ENCODE measurements at places on chromosomes 5 and 9.
A peak's percentile ranks its signal among the peaks of the same experiment; 100 is the strongest.

DNA sequence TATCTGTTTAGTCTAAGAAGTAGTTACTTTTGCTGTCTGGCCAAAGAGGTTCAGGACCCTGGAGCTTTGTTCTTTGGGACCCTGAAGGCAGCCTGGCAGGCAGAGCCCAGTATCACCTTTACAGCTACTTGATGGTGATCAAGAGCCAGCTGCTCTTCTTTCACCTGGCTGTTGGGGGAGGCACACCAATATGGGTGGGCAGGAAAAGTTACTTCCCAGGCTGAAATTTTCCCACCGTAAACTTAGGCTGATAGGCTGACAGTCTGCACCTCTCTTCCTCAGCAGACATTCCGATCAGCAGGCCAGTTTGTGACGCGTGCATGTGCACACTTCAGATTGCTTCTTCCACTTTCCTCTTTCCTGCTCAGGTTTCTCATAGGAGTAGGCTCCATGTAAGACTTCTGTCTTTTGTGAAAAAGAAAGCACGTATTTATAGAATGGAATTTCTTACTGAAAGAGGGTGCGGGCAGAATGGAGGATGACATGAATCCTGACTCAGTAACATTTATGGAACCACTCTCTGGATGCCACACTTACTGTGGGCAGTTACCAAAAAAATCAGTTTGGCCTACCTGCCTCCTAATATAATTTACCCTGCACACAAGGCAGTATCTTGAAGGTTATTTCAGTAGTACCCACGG lies 223.9 kb upstream of the DMRT1 start:
- no peak for DNase-seq

DNA sequence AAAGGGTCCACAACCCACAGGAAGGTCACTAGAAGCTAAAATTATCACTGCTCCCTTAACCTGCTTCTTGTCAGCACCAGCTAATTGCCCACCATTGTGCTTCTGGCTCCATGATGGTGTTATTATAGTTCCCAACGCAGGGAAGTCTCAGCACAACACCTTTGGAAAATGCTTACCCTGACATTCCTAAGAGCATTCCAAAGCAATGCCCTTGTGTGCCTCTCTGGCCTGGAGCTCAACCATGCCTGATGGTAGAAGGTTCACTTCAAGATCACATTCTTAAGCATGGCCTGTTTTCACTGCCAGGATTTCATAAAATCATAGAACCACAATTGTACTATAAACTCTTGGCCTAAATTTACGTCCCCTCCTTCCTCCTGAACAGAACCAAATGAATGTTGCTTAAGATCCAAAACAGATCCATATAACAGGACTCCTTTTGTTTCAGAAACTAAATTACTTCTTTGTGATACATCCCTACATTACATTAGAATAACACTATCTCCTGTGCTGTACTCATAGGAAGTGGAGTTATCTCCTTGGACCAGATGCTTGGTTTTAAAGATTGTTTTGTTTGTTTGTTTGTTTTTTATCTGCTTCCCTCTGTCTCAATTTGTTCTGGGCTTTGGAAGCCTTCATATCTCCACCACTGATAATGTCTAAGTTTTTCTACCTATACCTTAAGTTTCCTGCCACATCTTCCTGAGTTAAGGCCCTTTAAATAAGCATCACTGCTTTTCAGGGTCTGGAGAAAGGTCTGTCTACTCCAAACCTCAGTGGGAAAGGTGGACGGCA lies 32.1 kb downstream of the ARL15 start:
- no peak for DNase-seq

DNA sequence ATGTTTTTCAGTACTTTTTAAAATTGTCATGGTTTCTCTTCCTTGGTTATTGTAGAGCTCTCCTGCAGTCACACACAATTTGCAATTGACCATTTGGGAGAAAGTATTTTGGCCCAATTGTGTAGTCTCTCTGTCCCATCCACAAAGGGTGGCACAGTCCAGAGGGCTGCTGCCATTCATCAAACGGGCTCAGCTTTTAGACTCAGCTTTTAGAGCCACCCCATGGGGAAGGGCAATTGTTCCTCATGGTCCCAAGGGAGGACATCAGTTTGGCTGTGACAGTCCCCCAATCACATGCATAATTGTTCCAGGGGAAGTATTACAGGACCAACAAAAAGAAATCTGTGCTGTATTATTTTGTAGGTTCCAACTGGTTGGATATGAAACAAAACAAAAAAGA lies 207.6 kb downstream of the ZNF462 start:
- DNase-seq: no peak

DNA sequence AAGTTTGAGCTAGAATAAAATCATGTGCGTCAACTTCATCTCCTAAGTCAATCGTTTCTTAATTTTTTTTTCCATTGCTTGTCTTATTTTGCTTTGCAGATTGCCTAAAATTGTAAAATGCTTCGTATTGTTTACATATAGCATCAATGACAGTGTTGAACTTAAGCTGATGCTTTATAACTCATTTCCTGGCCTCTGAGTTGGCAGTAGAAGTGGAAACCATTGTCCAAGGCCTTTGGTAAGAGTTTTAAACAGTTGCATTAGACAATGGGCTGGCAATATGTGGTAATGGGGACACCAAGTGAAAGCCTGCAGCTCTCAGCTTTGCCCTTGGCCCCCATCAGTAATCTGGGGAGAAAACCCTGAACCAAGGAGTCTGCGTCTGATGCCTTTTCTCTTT lies 154.8 kb upstream of the GAS1 start:
- DNase-seq: no peak

DNA sequence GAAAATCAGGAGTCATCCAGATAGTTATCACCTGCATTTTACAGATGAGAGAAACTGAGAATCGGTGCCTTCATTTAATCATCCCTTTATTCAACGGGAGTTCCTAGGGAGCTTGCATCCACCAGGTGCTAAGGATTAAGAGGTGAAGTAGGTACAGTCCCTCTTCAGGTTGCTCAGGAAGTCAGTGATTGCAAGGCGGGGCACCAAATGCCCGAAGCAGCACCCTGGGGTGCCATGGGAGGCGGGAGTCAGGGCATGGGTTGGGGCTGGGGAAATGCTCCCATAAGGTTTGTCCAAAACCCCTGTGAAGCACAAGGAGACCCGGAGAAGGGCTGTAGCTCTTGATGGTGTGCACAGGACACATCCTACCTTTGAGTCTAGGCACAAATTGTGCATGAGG lies 98.8 kb upstream of the KLF4 start:
- no peak for DNase-seq

DNA sequence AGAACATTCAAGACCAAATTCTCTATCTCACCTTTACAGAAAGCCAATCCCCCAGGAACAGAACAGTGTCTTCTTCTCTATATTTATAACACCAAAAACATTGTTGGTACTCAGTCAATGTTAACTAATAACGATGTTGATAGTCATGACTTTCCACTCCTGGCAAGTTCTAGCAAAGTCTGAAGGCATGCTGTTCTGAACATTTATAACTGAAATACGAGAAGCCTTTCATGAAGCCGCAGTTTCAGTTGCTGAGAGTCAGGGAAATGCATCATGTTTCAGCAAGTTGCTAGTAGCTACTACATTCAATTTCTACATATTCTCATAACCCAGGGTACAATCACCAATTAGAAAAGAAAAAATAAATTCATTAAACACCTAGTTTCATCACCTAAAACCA lies 301.4 kb downstream of the PDE4D start:
- DNase-seq: no peak

DNA sequence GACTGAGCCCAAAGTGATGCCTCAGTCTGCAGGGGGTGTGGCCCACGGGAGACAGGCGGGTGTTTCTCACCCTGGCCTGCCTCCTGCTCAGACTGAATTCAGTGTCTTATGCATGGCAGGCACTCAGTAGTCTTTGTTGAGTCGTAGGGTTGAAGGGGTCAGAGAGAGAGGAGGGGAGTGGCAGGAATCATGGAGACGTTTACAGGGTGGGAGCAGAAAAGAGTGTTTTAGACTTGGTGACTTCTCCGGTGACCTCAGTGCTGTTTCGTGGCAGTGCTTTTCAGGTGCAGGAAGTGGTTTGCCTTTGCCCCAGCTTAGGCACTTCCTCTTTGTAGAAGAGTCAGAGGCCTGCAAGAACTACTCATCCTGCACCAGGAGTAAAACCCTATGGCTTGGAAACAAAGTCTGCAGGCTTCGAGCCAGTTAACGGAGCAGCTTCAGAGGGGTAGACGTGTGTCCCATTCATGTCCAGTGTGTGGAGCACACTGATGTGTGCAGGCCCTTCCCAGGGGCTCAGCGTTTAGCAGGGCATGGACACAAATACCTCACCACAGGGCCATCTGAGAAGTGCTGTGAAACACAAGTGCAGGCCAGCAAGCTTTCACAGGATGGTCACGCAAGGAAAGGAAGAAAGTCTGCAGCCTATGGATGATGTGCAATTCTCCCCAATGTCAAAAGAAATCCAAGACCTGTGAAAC lies 24.5 kb upstream of the SEMA4D start:
- peak; percentile 66 for DNase-seq

DNA sequence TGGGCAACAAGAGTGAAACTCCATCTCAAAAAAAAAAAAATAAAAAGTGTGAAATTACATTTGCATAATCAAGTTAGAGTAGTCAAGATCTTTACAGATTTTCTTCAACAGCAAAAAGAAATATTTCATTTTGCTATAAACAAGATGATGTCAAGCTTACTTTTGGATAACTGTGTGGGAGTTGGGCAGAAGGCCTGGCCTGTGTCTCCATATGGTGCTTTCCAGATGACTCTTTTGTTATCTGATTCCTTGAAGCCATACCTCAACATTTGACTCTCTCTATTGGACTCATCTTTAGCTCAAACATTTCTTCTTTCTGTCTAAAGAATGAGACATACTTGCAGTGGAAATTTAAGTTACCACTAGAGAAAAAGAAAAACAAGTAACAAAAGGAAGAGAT lies 246.8 kb downstream of the MSX2 start:
- no peak for DNase-seq

DNA sequence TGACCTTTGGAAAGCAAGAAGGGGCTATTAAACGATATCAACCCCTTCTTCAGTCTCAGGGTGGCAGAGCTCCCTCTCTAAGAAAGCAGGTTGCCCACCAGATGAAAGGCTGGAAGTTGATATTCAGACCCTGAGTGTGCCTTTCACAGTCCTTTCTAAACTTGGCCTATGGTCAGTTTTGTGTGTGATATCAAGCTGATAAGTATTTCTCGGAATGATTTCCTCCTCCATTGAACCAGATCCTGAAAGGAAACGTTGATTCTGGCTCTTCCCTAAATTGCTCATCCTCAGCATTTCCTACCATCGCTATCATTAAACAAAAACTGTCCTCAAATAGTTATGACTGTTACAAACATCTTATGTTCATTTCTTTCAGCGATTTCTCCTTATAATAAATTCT lies 130.4 kb downstream of the CEMIP2 start:
- no peak for DNase-seq

- DNase-seq: no peak
These were observed 42.7 kb upstream of the AKNA start for GRCh38 chr9:114430457-114430856.

DNA sequence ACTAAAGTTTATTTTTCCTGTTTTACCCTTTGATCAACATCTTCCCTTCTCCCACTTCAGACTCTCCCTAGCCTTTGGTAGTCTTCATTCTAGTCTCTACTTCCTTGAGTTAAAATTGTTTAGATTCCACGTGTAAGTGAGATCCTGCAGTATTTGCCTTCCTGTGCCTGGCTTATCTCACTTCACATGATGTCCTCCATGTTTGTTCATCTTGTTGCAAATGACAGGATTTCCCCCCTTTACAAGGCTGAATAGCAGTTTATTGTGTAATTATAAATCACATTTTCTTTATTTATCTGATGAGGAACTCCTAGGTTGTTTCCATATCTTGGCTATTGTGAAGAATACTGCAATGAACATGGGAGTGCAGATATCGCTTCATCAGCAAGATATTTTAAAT lies 461.7 kb downstream of the CHSY3 start:
- DNase-seq: no peak

DNA sequence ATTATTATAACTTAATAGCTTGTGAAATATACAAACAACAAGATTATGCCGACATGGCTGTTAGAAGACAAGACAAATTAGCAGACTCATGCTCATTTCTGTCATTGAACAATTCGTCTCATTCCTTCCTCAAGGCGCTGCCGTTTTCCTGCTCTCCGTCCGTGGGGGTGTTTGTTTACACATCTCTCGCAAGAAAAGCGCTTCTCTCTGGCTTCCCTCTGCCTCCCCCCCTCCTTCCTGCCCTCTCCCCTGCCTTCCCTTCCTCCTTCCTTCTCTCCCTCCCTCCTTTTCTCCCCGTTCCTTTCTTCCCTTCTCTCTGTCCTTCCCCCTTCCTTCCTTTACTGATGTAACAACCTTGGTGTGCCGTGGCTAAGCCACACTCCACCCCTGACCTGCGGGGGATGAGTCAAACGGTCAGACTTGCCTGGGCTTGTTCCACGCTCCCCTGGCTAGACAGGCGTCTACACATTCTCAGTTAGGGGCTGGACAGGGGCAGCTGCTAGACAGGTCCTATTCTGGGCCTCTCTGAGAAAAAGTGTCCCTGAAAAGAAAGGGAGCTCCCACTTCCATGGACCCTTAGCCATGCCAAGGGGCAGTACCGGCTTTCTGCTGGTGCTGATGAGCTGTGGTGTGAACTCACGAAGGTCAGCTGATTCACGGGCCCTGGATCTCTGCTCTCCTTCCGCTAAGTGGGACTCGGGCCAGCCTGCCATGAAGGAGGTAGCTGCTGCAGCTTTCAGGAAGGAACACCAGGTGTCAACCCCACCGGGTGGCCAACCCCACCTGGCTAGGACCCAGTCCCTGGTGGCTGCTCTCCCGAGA lies 32.0 kb upstream of the SPTLC1 start:
- no peak for DNase-seq

Measured in activated CD4-positive, alpha-beta T cell treated with anti-CD3 and anti-CD28 coated beads for 1 hour (primary cell).